T-helper 17 cell (primary cell): ENCODE measurements at places on chromosomes 5 and 9.

DNA sequence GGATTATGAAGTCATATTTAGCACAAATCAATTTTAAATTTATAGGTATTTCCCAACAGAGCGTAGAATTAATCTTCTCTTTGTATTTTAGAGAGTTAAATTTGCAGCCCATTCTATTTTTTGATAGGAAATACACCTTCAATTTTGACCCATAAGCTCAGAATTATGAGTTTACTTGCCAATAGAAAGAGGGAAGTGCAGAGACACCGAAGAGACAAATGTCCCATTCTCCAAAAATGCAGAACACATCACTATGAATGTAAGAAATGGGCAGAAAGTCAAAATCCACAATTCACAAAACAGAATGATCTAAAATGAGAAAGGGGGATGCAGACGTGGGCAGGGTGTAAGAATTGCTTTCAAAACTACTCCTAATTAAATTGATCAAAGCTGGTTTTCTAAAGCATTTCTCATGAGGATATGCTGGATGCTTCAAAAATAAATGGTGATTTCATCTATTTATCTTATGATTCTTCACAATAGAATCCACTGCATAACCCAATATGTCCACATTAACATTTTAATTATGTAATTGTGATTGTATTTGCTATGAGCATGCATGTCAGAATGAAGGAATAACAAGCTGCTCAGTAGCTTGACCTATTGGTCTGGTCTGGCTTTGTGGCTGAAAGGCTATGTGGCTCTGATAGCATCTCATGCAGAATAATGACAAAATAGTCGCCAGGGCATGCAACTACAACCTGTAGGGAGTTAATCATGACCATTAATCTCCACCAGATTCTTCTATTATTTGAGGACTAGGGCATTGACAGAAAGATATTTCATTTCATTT is 550.1 kb upstream of the CDH18 start:
- DNase-seq, result no peak

DNA sequence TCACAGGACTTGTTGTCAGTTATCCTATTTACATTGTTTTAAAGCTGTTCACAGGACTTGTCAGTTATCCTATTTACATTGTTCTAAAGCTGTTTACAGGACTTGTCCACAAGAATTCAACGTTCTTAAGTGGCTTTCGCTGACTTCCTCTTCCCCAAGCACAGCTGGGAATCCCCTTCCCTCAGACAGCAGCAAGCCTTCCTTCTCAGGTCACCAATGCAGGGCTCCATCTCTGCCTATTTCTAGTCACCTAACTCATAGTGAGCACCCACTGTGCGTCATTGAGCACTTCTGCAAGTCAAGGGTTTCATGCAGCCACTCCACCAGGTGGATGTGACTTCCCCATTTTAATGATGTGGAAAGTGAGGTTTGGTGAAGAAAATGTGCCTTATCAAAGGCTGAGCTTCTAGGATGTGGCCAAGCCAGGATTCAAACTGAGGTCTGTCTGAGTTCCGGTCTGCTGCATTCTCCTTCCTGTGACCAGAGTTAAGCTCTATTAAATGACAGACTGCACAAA is 109.8 kb upstream of the ZNF462 start:
- DNase-seq, result no peak

- no peak for DNase-seq
These were observed 136.5 kb downstream of the MEF2C start for GRCh38 chr5:88746438-88746882.

- no peak for DNase-seq
These were observed 251.6 kb upstream of the PTGER4 start for GRCh38 chr5:40428126-40428525.

- no peak for DNase-seq
These were observed 304.3 kb upstream of the ARRDC3 start for GRCh38 chr5:91687430-91687829.

GRCh38 chr5:149464796-149465489 is 85.9 kb upstream of the IL17B start:
- DNase-seq, result no peak

DNA sequence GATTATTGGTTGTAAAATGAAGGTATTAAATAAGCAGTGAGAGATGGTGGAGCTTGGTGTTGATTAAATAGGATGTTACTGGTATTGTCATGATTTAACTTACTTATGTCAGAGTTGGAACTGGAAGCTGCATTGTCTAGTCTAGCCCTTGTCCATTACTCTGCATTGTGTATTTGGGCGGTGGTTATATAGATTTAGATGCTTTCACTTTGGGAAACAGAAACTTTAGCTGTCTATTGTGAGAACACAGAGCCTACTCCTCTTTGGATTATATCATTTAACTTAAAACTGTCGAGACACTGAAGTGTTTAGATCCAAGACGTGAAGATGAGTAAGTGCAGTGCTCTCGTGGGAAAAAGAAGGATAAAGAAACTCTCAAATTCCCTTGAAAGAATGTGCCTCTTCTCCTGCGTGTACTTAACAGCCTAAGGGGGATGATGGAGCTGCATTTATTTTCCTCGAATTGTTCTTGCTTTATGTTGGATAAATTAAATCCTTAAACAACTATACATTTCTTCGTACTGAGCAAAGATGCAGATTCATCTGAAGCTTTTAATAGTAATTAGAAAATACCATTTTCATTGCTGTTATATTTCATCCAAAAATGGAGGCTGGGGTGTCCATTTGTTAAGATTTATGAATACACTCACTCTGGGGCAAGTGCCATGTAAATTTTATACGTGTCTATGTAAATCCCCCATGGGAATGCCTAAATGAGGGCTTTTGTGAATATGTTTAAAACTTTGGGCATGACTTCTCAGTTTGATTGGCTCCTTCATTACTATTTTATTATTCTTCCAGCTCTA is 21.6 kb downstream of the FBXL7 start:
- no peak for DNase-seq

- no peak for DNase-seq
These were observed 281.6 kb downstream of the PTPRD start for GRCh38 chr9:10331157-10331556.

GRCh38 chr5:156515121-156515520 is 188.2 kb downstream of the SGCD start:
- no peak for DNase-seq

DNA sequence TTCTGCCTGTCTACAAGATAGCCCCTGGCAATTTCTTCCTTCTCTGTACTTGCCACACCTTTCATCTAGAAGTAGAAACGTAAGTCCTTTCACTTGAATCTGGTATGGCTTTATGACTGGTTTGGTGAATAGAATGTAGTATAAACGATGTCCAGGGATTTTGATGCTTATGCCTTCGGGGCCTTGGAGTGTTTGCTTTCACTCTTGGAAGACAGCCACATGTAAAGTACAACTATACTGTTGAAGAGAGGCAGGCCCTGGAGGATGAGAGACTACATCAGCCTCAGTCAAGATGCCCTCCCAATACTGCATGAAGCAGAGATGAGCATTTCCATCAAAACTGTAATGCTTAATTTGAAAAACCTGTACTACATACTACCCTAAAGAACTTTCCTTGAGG is 553.8 kb upstream of the C9orf72 start:
- no peak for DNase-seq

- no peak for DNase-seq
These were observed 80.0 kb downstream of the PPARGC1B start for GRCh38 chr5:149809931-149810691.

GRCh38 chr5:131947445-131947844 is 2.0 kb upstream of the MEIKIN start:
- DNase-seq, result no peak

DNA sequence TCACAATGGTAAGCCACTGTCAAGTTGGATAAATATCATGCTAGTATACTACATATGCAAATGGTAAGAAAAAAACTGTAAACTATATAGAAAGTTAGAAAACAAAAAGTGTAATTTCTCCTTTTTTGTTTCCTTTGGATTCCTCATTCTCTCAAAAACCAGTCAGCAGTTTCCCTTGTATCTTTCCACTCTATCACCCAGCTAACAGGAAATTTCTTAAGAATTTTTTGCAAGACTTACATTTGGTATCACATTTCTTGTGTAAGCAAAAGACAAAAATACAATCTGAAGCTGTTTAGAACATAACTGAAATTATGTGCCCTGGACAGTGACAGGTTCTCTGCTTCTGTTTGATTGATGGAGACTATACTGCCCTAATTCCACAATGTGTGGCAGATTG is 25.2 kb upstream of the MSH3 start:
- no peak for DNase-seq

GRCh38 chr5:6758706-6759105 is 45.5 kb downstream of the TENT4A start:
- DNase-seq, result no peak

GRCh38 chr5:98588215-98588614 is 185.2 kb upstream of the RGMB start:
- no peak for DNase-seq
